PC-9 (cell line): ENCODE measurements at places on chromosomes 12 and 14. TPM values are rescaled to one million over a fixed set of nuclear protein-coding genes. Genes with fewer than 3 reads are reported as not detected.

GRCh38 chr12:93756288-93756687 is 79.1 kb downstream of the CRADD start:
- no peak overlapping the region for H3K4me3 ChIP-seq
- no peaks in the 10 kb centered on the region for H3K4me1 ChIP-seq
- no peak for DNase-seq
- H3K27me3 ChIP-seq = no peaks in the 10 kb centered on the region
- no peaks in the 10 kb centered on the region for H3K36me3 ChIP-seq

AHNAK2 gene
- 30.8 and 38.9 TPM in 2 replicates for total RNA-seq

DNA sequence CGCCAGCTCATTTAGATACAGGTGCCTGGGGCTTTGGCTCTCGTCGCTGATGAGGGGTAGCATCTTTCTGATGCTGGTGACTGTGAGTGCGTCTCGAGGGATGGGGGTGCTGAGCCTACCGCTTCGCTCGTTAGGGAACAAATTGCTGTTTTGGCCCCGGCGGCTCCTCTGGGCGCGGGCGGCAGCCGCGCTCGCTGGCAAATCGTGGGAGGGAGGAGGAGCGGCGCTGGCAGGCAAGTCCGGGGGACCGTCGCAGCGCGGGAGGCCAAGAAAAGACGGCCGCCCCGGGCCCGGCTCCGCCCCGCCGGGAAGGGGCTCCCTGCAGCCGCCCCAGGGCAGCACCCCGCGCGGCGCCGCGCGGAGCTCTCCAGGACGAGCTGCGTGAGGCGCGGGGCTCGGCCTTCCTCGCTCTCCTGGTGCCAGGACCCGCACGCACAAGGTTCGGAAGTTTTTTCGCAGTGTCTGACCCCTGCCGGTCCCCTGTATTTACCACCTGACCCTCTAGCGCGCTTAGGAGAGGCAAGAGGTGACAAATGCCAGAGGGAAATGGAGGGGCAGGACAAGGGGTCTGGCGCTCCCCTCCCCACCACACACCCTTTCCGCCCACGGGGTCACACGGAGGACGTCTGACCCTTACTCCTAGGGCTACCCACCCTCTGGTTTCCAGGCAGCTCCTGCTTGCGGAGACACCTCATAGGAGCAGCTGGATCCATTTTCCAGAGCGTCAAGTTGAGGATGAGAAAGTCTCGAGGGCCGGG is 899 bp upstream of the KCNH3 start:
- no peak overlapping the region for H3K27ac ChIP-seq
- H3K4me1 ChIP-seq = peaks cover 21% of the 10 kb centered on the region
- peak overlapping the region; percentile 50; the same call in 1 of the 2 replicates for H3K4me3 ChIP-seq
- DNase-seq = no peak

DNA sequence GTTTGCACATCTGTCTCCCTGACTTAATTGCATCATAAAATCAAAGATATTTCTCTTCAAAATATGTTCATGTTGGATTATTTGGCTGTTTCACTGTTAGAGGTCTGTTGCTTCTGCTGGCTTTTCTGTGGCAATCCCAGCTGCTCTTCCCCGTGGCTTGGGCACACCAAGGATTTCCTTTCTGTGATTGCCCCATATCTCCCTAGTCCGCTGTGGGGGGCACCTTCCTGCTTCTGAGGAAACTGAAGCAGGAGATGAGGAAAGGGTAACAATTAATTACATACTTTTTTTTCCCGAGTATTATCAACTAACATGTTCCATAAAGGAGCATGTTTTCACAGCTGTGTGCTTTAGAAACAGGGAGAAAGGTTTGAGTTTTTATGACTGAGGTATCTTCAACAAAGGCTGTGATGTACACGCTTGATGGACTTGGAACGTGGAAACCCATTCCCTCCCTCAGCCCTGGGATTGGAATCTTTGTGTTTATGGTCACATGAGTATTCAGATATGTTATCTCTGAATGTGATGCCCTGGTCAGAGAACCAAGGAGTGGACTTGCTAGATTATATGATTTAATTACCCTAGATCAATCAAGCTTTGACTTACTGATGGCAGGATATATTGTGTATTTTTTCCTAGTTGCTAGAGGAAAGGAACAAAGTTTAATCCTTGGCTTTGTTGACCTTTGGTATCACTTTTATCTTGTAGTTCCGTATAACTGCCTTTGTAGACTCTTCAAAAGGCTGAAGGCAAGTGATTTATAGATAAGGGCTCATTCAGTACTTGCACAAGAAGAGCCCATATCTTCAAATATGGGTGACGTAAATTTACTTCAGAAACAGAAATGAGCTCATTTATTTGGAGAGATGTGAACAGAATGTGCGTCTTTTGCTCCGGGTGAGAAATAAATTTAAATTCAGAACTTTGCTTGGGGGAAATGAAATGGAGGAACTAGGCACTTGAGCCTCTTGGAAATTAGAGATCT is 46.7 kb downstream of the BORCS5 start:
- no peak for DNase-seq
- peaks cover 7% of the 10 kb centered on the region for H3K4me1 ChIP-seq
- no peaks in the 10 kb centered on the region for H3K27me3 ChIP-seq
- H3K4me3 ChIP-seq = no peak overlapping the region
- H3K36me3 ChIP-seq = 0 out of 2 replicates have a peak, but pooled peaks cover 3% of the 10 kb centered on the region
- H3K27ac ChIP-seq = no peak overlapping the region

DNA sequence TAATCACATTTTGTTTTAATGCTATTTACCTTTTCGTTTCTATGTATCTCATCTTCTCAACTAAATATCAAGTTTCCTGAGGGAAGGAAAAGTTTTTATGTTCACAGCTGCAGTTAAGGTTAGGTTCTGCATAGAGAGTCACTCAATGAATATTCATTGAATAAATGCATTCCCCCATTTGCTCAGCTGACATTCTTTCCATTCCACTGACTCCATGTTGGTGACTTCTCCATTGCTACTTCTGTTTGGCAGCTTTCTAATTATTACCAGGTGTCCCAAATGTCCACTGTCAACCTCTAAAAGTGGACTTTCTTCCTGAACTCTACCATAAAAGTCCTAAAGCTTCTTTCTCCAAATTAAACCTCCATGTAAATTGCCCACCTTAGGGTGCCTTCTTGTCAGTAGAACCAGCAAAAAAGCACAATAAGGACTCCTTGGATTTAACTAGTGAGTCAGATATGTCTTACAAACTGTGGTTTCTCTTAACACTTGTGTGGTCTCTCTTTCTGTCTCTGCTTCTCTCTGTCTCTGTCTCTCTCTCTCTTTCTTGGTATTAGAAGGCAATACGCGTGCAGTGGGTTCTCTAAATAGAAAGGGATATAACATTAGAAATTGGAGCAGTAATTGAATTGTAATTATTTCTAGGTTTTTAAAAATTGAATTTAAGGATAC is 85.9 kb downstream of the TMEM117 start:
- H3K36me3 ChIP-seq = no peaks in the 10 kb centered on the region
- no peak overlapping the region for H3K4me3 ChIP-seq
- no peak overlapping the region for H3K27ac ChIP-seq
- H3K27me3 ChIP-seq = no peaks in the 10 kb centered on the region
- H3K4me1 ChIP-seq = no peaks in the 10 kb centered on the region
- no peak for DNase-seq

ZC2HC1C gene
- total RNA-seq = 11.9 and 13.8 TPM in 2 replicates

DNA sequence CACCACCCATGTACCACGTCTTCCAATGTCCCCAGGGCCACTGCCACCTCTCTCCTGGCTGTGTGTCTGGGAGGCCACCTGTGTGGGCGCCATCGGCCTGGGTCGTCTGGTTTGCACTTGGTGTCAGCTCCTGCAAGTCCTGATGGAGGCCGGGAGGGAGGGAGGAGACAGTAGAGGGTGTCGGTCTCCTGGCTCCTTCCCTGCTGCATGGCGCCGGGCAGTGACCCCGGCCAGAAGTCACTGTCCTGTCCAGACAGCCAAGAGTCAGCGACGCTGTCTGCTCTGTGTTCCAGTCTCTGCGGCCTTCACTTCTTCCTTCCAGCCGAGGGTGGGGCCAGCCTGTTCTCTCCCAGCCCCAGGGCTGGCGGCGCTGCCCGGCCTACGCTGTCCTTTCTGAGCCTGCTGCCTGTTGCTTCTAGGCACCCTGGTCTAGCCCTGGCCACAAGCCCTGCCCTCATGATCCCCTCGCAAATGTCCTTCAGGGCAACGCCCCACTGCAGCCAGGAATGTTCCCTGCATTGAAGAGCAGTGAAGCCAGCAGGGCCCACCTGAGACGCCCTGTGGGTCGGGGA is 13.0 kb upstream of the LBHD2 start:
- no peaks in the 10 kb centered on the region for H3K36me3 ChIP-seq
- H3K4me1 ChIP-seq = peaks cover 77% of the 10 kb centered on the region
- peak; percentile 60 for DNase-seq
- no peak overlapping the region for H3K4me3 ChIP-seq
- H3K27ac ChIP-seq = peak overlapping the region; percentile 17; the same call in 1 of the 2 replicates
- H3K27me3 ChIP-seq = no peaks in the 10 kb centered on the region

DNA sequence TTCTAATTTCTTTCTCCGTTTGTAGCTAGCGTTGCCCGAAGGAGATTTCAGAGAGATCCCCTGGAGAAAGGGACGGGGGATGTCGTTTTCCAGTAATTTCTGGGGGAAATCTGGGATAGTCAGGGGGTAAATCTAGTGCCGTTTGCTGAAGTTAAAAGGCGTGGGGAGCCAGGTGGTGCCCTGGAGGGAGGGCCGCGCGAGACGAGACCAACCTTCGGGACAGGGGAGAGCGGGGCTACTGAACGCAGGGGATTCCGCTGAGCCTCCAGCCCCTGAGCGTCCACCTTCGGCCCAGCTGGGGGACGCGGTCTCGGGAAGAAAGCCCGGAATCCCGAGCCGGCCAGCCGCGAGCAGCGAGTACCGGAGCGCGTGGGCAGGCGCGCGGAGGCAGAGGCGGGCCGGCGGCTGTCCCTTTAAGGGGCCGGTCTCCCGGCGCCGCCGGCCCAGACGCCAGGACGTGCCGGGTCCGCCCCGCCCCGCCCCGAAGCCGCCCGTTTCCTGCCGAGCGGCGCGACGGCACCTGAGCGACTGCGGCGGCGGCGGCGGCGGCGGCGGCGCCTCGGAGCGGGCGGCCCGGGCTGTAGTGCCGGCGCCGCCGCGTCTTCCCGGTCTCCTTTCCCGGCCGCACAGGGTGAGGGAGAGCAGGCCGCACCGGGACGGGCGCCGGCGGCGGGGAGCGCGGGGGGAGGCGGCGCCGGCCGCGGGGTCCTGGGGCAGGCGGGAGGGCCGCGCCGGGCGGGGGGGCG is at the start of gene KTN1:
Gene KTN1 (plus strand): TSS at position 484 of the 746 bp plus-strand sequence. CDS start 31,842 bp downstream, outside the sequence.
- H3K36me3 ChIP-seq = 0 out of 2 replicates have a peak, but pooled peaks cover 5% of the 10 kb centered on the region
- peak within 1 kb of the TSS; percentile 35 for H3K27ac ChIP-seq
- H3K27me3 ChIP-seq = no peaks in the 10 kb centered on the region
- peak; percentile 85 for DNase-seq
- peaks cover 52% of the 10 kb centered on the region for H3K4me1 ChIP-seq

DNA sequence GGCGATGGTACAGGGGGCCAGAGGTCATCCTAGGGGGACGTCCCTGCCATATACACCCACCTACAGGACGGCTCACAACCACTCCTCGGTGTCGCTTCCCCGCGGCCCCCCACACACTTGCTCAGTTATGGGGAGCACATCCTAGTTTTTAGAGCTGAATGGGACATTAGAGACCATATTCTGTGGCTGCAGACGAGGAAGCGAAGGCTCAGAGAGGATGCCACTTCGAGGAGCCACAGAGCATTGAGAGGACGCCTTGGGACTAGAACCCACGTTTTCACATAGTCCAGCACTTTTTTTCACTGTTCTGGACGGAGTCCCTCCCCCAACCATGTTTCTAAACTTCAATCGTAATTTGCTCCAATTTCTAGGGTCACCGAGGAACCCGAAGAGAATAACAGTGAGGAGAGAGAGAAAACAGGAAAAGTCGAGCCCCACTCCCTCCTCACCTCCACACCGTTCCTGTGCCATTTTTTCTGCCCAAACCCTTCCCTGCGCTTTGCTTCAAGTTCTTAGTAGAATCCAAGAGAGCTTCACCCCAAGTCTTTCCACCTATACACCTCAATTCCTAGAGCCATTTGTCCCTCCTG is 641 bp upstream of the ASCL1 start:
- H3K27ac ChIP-seq = no peak overlapping the region
- H3K27me3 ChIP-seq = peaks cover 30% of the 10 kb centered on the region; the same call in 1 of the 2 replicates
- no peaks in the 10 kb centered on the region for H3K4me1 ChIP-seq
- no peak for DNase-seq
